Hindlimb muscle (tissue), 1 donor: ENCODE measurements at places on chromosomes 4 and X. TPM values are rescaled to one million over a fixed set of nuclear protein-coding genes. Genes with fewer than 3 reads are reported as not detected.

- DNase-seq = no peak
Measured at GRCh38 chr4:138492176-138492575, 250.0 kb upstream of the SLC7A11 start.

DNA sequence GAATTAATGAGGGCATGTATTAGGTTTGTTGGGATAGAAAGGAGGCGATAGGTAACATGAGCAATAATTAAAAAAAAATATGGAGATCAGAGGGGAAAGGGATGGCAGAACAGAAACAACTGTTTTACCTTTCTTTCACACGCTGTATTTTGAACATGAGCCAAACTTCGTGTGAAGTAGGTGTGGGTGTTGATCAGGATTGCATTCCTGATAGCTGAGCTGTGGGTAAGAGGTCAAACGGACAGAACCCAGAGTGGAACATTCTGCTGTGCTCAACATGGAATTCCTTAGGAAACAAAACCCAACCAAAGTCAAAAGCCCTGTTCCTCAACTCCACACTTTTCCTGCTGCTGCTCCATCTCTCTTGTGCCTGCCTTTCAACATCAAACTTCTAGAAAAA, 162.5 kb upstream of the CASK start:
- DNase-seq = no peak

DNA sequence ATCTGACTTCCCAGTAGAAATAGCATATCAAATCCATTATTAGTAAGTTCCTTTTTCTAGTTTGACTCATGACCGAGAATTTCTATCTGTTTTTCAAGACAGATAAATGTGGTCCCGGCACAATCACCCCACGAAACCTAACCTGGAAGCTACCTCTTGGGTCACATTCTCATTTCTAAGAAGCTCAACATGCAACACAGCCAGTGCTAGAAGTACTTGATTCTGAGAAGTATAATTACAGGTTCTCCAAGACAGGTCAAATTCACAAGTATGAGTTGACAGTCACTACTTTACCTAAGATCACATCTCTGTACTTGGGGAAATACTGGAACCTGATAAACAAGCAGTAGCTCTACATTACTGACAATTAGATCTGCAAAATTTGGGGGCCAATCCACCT, 54.0 kb upstream of the PLAC1 start:
- DNase-seq = no peak

GRCh38 chr4:174739576-174739975, 89.5 kb downstream of the GLRA3 start:
- no peak for DNase-seq

- no peak for DNase-seq
Measured at GRCh38 chr4:84706286-84706685, 123.4 kb downstream of the CDS1 start.

The CITED1 gene
- polyA plus RNA-seq = 13.1 TPM

The CCKAR gene
- polyA plus RNA-seq = not detected

The STAP1 gene
- polyA plus RNA-seq = 0.22 TPM

The CSN2 gene
- polyA plus RNA-seq = not detected
